ENCODE measurements at places on chromosomes 11 and 22. TPM values are rescaled to one million over a fixed set of nuclear protein-coding genes. Genes with fewer than 3 reads are reported as not detected.

The TIGD3 gene
- not detected for total RNA-seq

The FAM181B gene
- total RNA-seq = 0.19 TPM

GRCh38 chr11:118622376-118623268 is 15.2 kb downstream of the PHLDB1 start:
- DNase-seq = no peak

DNA sequence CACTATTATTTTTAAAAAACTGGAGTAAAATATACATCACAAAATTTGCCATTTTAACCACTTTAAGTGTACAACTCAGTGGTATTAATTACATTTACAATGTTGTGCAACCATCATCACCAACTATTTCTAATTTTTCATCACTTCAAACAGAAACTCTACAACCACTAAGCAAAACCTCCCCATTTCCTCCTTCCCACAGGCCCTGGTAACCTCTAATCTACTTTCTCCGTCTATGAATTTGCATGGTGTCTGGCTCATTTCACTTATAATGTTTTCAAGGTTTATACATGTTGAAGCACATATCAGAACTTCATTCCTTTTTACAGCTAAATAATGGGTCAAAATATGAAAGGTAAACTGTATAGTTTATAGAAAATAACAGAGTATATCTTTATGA is 24.4 kb downstream of the DDI1 start:
- no peak for DNase-seq
